KG1 (cell line): ENCODE measurements at places on chromosomes 1 and 21.

- DNase-seq: no peak
Observed at GRCh38 chr1:183137782-183138181, 48.3 kb upstream of the LAMC2 start.

GRCh38 chr1:2212274-2212531 is 15.9 kb upstream of the SKI start:
- DNase-seq: no peak

DNA sequence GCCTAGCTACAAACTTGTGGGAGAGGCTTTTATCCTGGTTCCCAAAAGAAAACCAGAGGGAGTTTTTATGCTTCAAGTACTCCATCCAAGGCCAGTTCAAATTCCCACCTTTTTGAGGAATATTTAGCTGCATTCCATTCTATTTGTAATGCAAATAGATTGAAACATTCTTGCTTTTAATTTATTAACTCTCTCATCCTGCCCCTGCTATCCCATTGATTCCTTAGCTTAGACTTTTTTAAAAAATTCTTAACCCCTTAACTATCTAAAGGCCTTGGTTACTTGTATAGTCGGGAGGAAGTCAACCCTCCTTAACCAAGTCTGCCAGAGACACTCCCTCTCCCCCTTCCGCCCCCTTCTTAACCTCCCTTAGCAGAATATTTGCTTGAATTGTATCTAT is 2.5 kb upstream of the MOV10 start:
- DNase-seq: no peak

DNA sequence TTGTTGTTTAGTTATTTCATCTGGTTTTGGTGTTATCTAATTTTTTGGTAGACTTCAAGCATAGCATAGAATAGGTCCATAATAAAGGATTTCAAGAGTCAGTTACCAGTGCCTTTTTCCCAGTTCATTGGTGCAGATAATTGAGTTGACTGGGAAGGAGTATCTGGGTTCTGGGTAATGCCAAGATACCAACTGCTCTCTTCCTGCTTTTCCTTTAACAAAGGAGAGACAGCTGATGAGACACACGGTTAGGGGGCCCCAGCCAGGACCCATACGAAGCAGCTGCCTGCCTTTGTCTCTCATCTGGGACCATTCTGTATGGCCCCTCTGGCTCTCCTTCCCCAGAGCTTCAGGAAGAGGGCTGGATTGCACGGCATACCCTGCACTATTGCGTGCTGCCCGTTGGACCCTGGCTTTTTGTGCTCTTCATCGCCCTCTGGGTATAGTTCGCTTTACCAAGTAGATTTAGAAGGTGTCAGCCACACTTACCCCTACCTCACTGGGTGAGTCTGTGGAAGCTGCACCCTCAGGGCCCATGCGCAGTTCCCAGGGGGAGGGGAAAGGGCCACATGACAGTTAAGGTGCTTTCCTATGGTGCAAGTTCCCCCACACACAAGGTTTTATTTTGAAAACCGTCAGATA is 7.0 kb downstream of the NAV1 start:
- no peak for DNase-seq

DNA sequence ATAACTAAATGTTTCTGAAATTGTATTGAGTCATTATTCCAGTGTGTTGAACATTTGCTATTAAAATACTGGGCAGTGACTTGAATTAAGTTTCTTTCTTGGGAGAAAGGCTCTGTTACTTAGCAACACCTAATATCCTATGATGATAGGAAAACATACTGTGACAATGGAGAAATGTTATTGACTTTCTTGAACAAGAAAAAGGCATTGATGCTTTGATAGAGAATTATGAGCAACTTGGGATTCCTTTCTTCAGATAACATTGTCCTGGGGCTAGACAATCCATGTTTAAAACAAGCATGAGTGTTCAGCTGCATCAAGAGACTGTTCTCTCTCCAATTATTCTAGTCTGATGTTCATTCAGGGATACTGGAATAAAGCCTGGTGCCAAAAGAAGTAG is 215.9 kb upstream of the L1TD1 start:
- DNase-seq: no peak

- DNase-seq: no peak
Observed at GRCh38 chr1:240092301-240093119, 827 bp downstream of the FMN2 start.

- no peak for DNase-seq
Observed at GRCh38 chr1:31423418-31423947, 10.5 kb downstream of the SERINC2 start.

DNA sequence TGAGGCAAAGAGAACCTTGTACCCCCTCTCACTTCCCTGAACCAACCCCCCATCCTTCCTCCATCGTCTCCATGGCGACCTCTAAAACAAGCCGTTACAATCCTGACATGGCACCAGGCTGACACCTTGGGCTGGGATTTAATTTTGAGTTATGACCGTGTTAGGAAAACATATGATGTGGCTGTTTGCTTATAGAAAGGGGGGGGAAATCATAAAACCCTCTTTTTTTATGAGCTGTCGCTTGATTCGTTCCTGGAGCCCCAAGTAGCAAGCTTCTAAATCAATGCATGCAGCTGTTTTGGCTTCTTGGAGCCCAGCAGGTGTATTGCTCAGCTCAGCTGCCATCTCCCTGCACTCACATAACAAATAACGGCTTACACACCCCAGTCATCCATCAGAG is 301.2 kb upstream of the SPAG17 start:
- DNase-seq: no peak

DNA sequence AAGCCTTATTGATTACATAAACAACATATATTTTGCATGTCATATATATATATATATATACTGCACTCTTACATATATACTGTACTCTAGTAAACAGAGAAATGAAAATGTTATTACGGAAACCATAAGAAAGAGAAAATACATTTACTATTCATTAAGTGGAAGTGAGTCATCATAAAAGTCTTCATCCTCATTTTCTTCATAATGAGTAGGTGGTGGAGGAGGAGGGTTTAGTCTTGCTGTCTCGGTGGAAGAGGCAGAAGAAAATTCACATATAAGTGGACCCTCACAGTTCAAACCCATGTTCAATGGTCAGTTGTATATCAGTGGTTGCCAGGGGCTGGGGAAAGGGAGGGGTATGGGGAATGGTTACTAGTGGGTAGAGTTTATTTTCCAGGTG is 8.0 kb upstream of the IFNLR1 start:
- no peak for DNase-seq

DNA sequence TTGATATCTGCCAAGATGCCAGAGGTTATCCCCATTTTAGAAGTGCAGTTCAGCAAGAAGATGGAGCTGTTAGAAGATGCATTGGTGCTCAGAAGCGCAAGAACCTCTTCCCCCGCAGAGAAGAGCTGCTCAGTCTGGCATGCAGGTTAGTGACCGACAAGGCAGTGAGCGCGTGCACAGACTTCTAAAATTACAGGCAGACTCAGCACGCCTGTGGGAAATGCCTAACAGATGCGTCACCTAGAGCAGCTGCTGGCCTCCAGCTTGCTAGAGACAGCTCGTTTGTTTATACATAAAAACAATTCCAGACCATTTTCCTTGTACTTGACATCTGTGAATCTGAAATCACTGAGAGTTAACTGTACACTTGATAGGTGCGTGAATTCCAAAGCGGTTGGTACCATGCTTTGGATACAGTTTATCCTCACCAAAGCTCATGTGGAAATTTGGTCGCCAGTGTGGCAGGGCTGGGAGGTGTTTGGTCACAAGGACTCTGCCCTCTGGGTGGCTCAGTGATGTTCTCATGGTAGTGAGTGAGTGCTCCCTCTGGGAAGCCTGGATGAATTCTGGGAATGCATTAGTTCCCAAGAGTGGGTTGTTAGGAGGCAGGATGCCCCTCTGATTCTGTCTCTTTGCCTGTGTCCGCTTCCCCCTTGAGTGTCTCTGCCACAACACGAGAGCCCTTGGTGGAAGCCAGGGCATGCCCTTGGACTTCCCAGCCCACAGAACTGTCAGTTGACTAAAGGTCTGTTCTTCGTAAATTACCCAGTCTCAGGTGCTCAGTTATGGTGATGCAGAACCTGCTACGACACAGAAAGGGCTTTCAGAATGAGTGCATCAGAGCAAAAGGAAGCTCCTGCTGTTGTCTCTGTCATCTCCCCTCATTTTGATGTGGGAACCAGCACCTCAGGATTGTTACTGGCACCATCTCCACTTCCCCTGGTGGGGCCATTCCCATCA is 24.4 kb downstream of the SNAP47 start:
- no peak for DNase-seq

DNA sequence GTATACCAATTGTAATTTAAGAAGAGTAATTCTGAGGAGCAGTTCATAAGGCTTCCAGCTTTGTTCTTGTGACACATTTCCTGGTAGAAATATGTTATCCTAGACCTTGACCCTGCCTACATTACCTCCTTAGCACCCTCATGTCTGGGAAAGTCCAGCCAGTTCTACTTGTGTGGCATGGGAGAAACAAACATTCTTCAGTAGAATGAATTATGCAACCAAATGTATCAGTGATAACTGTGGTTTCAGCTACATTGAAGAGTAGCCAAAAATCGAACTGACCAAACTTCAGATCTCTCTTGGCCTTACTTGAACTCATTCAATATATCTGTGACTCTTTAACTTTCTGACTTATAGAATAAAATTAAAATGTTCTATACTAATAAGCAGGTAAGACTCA is 308.1 kb upstream of the LYPLAL1 start:
- no peak for DNase-seq

DNA sequence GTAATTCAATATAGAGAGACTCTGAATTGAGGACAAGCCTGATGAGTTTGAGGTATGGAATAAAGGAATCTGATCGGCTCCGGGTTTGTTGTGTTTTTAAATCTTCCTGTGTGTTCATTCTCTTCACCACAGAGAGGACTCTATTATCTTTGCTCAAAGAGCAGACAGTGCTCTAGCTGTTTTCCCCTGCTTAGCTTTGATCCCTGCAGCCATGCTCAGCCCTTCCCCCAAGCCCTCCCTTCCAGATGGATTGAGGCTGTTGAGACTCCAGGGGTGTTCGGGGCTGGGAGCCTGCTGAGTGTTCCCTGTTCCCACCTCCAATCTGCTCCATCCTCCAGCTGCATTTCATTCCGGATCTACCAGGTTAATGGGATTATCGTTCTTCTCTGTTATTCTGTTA is 74.2 kb upstream of the CXADR start:
- DNase-seq: no peak

GRCh38 chr1:208888376-208888775 is 644.2 kb upstream of the PLXNA2 start:
- no peak for DNase-seq

DNA sequence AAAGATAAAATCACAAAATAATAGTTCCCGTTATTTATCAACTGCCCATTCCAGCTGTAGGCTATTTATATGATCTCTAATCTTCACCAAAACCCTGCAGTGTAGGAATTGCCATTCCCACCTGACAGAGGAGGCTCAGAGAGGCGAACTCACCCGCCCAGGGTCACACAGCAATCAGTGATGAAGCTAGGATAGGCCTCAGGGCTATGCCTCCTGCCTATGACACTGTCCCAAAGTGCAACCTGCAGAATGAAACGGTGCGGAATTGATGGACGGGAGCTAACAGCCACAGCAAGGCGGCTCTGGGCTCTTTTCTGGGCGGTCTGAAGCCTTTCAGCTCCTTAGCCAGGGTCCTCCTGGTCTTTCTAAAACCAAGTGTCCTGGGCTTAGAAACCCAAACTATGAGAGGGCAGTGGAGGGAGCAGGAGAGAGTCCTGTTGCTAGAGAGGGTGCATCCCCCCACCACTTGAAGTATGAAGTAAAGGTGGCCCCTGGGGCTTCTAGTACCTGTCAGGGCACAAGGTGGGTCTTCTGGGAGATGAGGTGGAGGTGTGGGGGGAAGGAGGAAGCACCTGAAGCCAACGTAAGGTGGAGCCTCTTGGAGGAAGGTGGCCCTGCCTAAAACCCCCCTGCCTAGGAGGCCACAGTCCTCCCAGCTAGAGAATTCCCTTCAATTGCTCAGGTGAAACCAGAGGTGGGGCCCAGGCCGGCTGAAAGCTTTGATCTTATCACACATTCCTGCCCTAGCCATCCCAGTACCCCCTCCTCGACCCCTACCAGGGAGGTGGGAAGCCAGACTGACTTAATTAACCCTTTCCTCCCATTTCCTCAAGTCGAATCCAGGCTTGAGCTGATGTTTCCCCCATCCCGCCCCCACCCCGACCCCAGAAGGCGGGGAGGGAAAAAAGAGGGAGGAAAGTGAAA is 14.8 kb downstream of the HSPG2 start:
- DNase-seq: no peak

GRCh38 chr1:241817331-241817792 is 30.6 kb upstream of the EXO1 start:
- DNase-seq: no peak

GRCh38 chr1:29939079-29939478 is 702.8 kb downstream of the PTPRU start:
- DNase-seq: no peak

DNA sequence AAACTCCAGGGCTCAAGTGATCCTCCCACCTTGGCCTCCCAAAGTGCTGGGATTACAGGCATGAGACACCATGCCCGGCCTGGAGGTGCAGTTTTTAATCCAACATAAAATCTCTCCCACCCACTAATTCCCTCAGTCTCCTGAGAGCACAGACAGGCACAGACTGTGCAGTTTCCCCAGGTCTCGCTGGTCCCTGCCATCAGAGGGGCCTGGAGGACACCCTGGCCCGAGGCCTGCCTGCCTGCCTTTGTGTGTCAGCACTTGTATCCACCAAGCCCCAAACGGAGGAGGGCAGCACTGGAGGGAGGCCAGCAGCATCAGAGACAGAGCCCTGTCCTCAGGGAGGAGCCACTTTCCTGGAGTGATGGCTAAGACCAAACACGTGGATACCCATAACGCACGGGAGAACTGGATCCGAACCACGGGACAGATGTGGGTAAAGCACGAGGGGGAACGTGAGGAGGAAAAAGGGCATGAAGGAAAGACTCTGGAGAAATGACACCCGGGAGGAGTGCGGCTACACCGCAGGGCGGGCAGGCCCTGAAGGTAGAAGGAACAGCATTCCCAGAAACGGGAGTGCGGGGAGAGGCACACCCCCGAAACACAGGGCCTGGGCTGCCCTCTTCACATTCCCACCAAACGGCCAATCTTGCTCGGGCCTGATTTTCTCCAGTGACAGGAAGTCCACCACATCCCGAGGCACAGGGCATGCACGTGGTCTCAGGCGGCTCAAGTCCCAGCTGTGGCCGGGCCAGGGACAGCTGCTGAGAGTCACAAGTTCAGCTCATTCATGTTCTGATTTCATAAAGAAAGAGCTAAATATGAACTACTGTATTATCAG is 29.7 kb downstream of the NPHP4 start:
- no peak for DNase-seq

GRCh38 chr1:143665606-143666005 is 306.2 kb downstream of the FAM72C start:
- DNase-seq: no peak
